ENCODE measurements at places on chromosomes 12 and 14.

- no peak for DNase-seq
Observed at GRCh38 chr14:101508948-101509729, 52.2 kb upstream of the DIO3 start.

- no peak for DNase-seq
Observed at GRCh38 chr14:97523936-97524335, 726.8 kb downstream of the VRK1 start.

- DNase-seq = no peak
Observed at GRCh38 chr12:94033101-94033500, 115.3 kb upstream of the PLXNC1 start.

- DNase-seq = no peak
Observed at GRCh38 chr12:6883683-6884082, 10.6 kb upstream of the SPSB2 start.

DNA sequence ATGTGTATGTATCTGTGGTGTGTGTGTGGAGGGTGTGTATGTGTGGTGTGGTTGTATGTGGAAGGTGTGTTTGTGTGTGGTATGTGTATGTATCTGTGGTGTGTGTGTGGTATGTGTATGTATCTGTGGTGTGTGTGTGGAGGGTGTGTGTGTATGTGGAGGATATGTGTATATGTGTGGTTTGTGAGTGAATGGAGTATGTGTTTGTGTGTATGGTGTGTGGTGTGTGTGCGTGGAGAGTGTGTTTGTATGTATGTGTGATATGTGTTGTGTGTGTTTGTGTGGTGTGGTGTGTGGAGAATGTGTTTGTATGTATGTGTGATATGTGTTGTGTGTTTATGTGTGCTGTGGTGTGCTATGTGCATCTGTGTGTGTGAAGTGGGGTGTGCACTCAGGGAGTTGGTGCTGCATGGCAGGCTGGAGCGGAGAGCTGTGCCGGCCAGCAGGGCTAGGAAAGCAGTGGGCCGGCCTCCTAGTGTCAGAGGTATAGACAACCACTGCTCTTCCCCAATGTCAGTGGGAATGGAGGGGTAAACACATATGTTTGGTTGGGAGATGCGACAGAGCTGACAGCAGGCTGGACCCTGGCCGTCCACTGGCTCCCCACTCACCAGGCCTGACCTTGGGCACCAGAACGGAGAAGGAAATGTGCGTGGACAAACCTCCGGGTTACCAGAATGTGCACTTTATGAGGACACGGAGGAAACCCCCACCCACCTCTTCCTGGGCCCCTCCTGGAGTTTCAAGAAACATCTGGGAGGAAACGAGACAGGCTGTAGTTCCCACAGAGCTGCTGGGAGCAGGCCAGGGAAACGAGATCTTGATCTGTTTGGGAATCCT, 60.7 kb downstream of the CLMN start:
- DNase-seq = no peak

All from fibroblast of lung (primary cell).